ENCODE measurements at places on chromosomes 6 and 20.

DNA sequence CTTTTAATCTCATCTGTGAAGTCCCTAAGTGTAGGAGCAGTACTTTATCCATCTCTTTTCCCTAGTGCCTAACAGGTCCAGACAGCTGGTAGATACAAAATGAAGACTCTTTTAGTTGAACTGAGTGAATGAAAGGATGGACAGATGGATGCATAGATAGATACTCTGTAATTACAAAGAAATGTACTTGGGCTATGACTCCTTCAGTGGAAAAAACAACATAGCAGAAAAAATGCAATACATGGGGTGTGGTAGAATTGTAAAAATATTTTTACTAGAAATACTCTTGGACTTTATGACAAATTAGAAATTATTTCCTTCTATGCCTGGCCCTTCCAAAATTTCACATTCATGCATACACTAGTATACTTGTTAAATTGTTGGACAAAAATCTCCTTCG lies 29.3 kb downstream of the KCNQ5 start:
- no peak for DNase-seq

- no peak for DNase-seq
Observed at GRCh38 chr20:44651434-44651683, 140 bp downstream of the ADA start.

- no peak for DNase-seq
Observed at GRCh38 chr6:49155316-49155715, 307.7 kb downstream of the MMUT start.

DNA sequence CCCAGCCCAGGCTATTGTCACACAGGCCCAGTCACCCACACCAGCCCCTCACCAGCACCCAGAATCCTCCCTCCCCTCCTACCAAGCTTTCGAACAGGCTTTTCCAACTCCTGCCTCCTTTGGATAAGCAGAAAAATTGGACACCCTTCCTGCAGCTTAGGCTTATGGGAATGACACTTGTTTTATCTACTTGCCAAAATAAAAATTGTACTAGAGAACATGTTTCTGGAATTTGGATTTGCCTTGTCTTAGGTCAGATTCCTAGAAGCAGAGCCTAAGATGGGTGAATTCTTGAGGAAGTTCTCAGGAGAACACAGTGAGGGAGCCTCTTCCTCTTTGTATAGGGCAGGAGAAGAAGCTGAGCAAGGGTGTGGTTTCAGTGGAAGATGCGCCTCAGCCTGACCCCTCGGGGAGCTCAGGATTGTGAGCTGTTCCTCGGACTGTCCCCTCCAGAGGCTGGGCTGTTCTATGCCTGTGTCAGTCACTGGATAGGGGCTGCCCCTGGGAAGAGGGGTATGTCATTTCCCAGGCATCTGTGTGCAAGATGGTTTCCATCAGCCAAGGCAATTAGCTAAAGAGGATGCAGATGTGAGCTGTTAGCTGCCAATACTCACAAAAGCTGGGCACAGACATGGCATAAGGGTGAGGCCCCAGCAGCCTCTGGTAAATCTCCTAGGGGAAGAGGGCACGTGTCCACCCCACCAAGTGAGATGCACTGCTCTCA lies 33.9 kb downstream of the ITPR3 start:
- peak; percentile 91 for DNase-seq

DNA sequence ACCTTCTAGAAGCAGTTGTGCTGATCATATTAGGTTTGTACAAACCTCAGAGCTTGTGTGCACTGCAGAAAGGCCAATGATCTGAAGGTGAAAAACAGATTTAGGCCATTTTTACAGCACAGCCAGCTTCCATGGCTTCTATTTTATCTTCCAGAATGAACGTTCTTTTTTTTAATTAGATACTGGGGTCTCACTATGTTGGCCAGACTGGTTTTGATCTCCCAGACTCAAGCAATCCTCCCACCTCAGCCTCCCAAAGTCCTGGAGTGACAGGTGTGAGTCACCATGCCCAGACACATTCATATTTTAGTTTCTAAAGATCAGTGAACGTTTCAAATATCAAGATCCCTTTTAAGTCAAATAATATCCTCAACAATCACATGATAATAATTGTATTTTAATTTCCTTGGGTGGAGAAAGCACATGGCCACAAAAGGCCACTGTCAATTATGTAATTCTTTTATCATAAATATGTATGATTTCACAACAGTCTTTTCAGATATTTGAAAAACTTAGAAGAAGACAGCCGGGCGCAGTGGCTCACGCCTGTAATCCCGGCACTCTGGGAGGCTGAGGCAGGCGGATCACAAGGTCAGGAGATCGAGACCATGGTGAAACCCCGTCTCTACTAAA lies 326.7 kb upstream of the JARID2 start:
- DNase-seq: no peak

GRCh38 chr20:20525756-20526155 lies 157.9 kb downstream of the INSM1 start:
- DNase-seq: no peak

GRCh38 chr20:50957276-50957675 lies 1.1 kb downstream of the DPM1 start:
- no peak for DNase-seq

DNA sequence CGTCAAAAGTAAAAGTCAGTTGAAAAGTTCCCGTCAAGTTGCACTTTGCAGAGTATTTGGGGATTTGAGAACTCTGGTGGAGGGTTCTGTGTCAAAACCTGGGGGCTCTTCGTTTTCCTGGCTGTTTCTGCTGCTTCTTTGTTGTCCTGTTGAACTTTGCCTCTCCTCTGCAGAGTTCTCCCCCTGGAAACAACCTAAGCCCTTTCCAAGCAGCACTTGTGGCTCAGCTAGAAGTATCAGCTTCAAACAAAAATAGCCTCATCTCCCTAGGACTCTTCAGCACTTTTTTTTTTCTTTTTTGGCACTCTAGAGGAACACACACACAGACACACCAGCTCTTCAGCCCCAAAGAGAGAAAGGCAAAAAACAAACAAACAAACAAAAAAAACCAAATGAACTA lies at the start of gene TRDN:
Gene TRDN, minus strand, starts transcription at position 169 of the 400 bp plus-strand sequence. CDS start 175 bp downstream, outside the sequence.
- no peak for DNase-seq

- DNase-seq: no peak
Observed at GRCh38 chr6:147841547-147842148, 333.2 kb downstream of the SAMD5 start.

GRCh38 chr20:10940941-10941340 lies 267.1 kb upstream of the JAG1 start:
- no peak for DNase-seq

GRCh38 chr6:42045538-42046460 lies 4.5 kb upstream of the TAF8 start:
- DNase-seq: no peak

- no peak for DNase-seq
Observed at GRCh38 chr6:139753198-139753861, 378.9 kb upstream of the CITED2 start.

DNA sequence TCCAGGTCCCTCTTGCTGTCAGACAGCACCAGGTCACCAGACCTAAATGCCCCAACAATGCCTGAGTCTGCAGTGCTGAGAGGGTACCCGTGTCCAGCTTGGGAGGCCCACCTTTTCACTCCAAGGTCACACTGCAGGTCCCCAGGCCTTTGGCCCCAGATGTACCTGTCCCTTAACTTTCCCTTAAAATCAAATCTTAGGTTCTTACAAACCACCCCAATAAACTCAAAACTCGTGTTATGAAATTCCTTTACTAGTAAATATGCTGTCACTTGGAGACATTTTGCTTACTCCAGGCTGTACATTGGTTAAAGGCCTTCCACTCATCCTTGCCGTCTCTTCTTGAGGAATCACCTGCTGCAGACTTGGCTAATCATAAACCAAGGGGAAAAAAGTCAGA lies 165.7 kb upstream of the RREB1 start:
- DNase-seq: no peak

GRCh38 chr6:26205625-26206574 lies 118.7 kb downstream of the HFE start:
- DNase-seq: peak; percentile 25

GRCh38 chr6:15682965-15683822 lies 20.4 kb upstream of the DTNBP1 start:
- DNase-seq: no peak

- no peak for DNase-seq
Observed at GRCh38 chr6:131917763-131918649, 33.2 kb downstream of the CCN2 start.

GRCh38 chr20:13996265-13996664 lies 949 bp downstream of the MACROD2 start:
- DNase-seq: no peak

DNA sequence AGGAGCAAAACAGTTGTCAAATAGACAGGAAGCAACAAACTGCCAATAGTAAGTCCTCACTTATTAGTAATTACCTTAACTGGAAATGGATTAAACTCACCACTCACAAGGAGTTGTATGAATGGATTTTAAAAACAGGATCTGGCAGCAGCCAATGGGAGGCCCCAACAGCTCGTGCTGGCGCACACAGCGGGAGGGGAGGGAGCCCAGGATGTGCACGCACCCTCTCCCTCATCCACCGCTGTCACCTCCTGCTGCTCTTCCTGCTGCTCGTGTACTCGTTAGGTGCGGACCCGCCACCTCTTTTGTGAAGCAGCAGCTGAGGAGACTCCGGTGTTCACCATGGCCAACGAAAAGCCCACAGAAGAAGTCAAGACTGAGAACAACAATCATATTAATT lies at the start of gene SUMO4:
Gene SUMO4, plus strand, starts transcription at position 213 of the 400 bp plus-strand sequence. Its CDS starts 130 bp downstream, at position 343.
- no peak for DNase-seq

- no peak for DNase-seq
Observed at GRCh38 chr6:159178847-159179246, 9.6 kb downstream of the FNDC1 start.

DNA sequence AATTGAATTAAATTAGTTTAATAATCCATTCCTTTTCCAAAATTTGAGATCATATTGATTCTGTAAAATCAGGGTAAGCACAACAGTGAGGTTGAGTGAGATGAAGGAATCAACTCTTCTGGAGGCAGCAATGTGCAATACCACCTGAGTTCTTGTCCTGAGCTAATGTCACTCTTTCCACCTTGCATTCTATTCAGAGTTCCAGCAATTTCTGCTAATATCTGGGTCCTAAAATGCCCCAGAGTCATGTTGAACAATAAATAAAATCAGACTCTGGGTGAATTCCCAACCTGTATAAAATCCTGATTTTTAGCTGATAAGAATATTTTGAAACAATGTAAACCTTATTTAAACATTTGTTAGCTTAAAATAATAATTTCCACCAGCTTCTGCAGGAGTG lies 590.8 kb upstream of the ADGRB3 start:
- DNase-seq: no peak

- no peak for DNase-seq
Observed at GRCh38 chr6:93307505-93308409, 111.6 kb downstream of the EPHA7 start.

DNA sequence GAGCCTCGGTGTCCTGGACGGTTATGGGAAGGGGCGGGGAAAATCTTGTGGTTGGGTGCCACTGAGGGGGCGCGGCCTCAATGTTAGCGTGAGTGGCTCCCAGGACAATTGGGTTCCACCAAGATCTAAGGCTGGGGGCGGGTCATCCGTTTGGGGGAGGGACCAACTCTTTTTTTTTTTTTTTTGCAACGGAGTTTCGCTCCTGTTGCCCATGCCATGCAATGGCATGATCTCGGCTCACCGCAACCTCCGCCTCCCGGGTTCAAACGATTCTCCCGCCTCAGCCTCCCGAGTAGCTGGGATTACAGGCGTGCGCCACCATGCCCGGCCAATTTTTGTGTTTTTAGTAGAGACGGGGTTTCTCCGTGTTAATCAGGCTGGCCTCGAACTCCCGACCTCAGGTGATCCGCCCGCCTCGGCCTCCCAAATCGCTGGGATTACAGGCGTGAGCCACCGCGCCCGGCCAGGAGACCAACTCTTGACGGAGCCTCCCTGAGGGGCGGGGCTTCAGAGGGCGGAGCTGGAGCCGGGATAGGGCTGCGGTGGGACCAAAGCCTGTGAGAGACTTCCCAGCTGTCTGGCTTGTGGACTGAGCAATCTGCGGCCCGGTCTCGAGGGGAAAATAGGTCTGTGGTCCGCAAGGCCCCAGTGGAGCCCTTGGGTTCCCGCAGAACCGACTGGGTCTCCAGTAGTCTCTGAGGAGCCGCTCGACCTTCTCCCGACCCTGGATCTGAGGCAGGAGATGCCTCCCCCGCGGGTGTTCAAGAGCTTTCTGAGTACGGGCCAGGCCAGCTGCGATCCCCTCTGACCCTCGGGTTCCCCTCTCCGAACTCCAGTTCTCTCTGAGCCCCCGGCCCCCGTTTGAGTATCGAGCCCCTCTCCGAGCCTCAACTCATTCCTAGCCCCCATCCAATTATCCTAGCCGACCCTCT lies 1.1 kb downstream of the SPAG4 start:
- DNase-seq: peak; percentile 83

GRCh38 chr6:73885393-73885792 lies 189.4 kb downstream of the CD109 start:
- DNase-seq: no peak

DNA sequence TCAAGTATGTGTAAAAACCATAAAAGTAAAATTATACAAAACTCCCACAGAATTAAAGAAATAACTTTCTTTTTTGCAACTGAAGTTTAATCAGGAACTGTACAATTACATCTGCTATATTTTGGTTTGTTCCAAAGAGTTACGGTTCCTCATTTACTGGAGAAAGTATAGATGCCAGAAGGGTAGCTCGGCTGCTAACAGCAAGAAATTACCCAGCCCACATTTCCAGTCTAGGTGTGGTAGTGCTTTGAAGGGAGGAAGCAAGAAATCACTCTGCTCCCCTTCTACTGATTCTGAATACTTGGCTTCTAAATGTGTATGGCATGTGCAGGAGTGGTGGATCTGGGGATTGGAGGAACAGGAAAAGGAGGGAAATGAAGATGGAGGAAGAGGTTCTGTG lies 441.3 kb downstream of the CDC5L start:
- DNase-seq: no peak

GRCh38 chr6:3592371-3592941 lies 135.6 kb upstream of the SLC22A23 start:
- DNase-seq: no peak

GRCh38 chr6:153031335-153031955 lies 28.9 kb upstream of the MTRF1L start:
- no peak for DNase-seq

DNA sequence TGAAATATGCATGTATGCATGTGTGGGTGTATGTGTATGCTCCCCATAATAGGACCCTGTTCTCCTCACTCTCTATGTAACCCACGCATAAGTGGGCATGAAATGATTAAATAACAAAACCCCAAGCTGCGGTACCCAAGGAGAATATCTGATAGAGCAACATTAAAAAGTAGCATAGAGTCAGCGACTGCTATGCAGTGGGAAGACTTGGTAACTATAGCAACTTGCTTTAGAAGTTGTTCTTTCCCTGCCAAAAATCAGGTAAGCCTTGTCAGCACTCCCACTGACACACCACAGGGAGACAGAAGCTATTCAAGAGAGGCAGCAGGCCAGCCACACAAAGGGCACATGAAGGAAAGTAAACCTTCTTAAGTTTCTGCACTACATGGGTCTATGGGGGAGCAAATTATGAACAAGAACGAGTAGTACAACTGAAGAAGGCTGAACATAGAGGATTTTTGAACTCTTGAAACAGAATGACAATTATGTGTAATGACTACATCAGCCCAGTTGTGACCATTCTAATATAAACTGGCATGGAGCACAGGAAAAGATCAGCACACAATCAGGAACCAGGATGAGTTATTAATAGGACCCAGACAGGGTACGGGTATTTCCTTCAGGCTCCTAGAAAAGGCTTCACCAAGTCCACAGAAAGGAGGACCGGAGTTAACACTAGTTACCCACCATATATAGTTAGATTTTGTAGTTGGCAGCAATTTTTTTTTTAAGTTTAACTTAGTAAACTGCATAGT lies 89.9 kb downstream of the GPR6 start:
- no peak for DNase-seq

GRCh38 chr6:110881546-110882273 lies 7.1 kb downstream of the AMD1 start:
- no peak for DNase-seq

GRCh38 chr6:17450397-17450796 lies 57.0 kb downstream of the CAP2 start:
- no peak for DNase-seq
